Stimulated activated CD4-positive, alpha-beta T cell treated with anti-CD3 and anti-CD28 coated beads, Interleukin-2, amount 100 ng/mL, for 24 hours (primary cell): ENCODE measurements at places on chromosomes 11 and 22.

GRCh38 chr11:10380921-10381320, 74.1 kb upstream of the AMPD3 start:
- no peak for DNase-seq

GRCh38 chr22:47048123-47049077, 285.9 kb downstream of the TBC1D22A start:
- no peak for DNase-seq

- DNase-seq, result no peak
Measured at GRCh38 chr11:5258543-5259262, 4.1 kb upstream of the HBG2 start.

GRCh38 chr11:75072582-75072981, 24.1 kb downstream of the OR2AT4 start:
- DNase-seq, result no peak

DNA sequence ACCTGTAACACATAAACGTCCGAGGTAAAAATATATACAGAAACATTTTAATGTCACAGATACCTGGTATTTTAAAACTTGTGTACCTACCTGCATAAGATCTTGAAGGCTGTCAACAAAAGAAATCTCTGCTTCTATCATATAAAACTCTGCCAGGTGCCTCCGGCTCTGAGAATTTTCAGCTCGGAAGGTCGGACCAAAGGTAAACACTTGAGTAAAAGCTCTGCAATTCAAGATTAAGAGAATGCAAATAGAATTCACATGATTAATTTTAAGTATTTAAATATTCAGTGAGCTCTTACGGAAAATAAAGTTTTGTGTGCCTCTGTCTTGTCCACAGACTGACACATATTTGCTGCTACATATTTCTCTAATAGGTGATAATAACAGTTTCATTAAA, 75.4 kb upstream of the GAB2 start:
- DNase-seq, result no peak

- DNase-seq, result no peak
Measured at GRCh38 chr11:18726040-18726439, at the start of gene IGSF22. TSS of gene IGSF22 (minus strand) at chr11:18726188. CDS start at chr11:18724236, 1,952 bp downstream.

GRCh38 chr11:46181843-46182424, 60.7 kb upstream of the PHF21A start:
- DNase-seq, result no peak

GRCh38 chr11:125348674-125349309, 147.3 kb downstream of the FEZ1 start:
- DNase-seq, result peak; percentile 63

DNA sequence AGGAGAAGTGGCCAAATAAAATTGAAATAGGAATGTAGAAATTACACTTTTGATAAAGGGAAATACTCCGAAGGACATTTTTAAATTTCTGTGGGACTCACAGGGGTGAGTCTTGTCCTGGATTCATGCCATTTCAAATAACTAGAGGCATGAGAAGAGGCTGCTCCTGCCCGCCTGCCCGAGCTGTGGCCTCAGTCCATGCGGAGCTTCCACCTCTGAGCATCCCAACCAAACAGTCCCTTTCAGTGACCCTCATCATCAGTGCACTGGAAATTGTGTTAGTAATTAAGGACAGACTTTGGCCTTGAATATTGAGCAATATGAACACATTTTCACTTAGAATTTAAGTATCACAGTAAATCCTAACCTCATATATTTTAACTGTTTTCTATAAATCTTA, 25.6 kb downstream of the GRIA4 start:
- DNase-seq, result no peak

- DNase-seq, result no peak
Measured at GRCh38 chr11:61918251-61918937, 1.0 kb upstream of the RAB3IL1 start.

- no peak for DNase-seq
Measured at GRCh38 chr11:79920480-79920879, 479.6 kb upstream of the TENM4 start.

GRCh38 chr22:32476281-32477195, 1.9 kb downstream of the FBXO7 start:
- no peak for DNase-seq

DNA sequence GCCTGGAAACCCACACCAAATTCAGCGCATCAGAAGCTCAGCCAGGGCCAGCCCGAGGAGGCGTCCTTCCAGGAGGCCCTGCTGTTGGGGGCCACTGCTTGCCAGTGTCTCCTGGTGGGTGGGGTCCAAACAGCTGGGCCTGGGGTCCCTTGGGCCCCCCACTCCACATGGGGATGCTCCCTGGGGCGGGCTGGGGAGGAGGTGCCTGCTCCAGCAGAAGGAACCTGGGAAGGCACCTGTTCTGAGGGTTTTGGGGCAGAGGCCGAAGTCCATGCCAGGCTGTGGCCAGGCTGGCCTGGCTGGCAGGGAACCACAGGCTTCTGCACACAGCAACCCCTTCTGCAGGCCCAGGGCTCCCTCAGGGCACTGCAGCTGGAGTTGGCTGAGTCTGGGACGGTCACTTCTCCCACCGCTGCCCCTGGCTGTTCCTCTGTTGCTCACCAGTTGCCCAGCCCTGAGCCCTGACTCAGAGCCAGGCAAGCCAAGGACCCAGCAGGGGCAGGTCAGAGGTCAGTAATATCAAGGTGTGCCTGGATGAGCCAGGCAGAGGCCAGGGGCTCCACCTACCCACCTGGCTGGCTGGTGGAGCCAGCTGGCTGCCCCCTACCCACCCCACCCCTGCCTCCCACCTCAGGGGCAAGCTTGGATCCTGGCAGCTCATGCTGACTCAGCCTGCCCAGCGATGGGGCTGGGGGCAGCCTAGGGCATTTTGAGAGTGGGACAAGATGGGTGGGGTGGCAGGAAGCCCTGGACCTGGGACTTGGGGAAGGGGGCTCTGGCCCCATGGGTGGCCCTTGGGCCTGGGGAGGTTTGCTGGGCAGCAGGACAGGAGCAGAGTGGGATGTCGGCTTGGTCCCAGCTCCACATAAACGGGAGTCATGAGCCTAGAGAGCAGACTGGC, 12.0 kb upstream of the PHLDA2 start:
- no peak for DNase-seq

GRCh38 chr22:43734370-43735150, 77.5 kb downstream of the EFCAB6 start:
- no peak for DNase-seq
